ENCODE measurements at places on chromosomes 11 and 22.

GRCh38 chr11:25163421-25163820, 666.6 kb downstream of the LUZP2 start:
- DNase-seq: no peak

GRCh38 chr11:117670924-117671323, 126.1 kb downstream of the DSCAML1 start:
- DNase-seq: no peak

DNA sequence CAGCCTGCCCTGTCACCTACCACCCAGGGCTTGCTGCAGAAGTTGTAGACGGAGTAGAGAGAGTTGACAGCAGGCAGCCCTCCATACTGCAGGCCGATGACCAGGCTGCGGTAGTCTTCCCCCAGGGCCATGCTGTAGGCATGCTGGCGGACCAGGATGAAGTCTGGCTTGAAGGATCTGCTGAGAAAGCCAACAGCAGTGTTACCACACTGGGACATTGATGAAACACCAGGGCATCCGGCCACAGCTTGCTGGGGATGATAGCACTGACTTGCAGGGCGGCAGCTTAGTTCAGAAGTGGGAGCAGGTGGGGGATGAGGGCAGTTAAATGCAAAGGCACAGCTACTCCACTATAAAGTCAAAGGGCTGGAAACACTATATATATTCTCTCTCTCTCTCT, 67.4 kb downstream of the TIMP3 start:
- DNase-seq: no peak

DNA sequence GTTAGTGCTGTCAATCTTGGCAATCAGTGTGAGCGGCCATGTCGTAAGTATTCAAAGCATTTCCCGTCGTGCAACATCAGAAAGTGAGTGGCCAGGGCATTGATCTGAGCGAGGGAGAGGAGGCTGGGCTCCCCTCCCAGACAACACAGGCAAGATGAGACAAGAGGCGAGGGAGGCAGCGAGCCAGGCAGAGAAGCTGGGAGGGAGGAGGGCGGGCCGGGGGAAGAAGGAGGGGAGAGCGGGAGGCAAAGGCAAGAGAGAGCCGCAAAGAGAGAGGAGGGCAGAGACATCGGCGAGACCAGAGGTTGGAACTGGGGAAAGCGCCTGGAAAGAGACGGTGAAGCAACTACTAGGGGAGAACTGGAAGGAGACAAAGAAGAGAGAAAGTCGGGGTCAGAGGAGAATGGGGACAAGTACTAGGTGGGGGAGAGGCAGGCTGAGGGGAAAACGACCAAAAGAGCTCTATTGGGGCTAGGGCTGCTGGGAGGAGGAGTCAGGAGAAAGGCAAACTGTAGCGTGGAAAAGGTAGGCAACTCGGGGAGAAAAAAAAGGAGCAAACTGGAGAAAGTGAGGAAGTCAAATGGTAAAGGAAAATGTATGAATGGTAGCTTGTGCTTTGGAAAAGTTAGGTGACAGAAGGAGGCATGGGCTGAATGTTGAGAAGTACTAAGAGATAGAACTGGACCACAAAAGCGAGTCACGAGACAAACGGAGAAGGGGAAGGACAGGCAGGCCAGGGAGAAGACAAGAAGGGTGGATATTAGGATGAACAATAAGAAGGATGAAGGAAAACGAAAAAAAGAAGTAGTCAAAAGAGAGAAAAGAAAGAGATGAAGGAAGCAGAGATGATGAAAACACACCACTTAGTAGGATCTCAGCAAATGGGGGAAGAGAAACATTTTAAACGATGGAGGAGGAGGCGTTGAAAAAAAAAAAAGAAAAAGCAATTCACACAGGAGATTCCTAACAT, 130.5 kb upstream of the C11orf58 start:
- no peak for DNase-seq

GRCh38 chr22:45452565-45453379, 39.3 kb downstream of the RIBC2 start:
- DNase-seq: no peak

DNA sequence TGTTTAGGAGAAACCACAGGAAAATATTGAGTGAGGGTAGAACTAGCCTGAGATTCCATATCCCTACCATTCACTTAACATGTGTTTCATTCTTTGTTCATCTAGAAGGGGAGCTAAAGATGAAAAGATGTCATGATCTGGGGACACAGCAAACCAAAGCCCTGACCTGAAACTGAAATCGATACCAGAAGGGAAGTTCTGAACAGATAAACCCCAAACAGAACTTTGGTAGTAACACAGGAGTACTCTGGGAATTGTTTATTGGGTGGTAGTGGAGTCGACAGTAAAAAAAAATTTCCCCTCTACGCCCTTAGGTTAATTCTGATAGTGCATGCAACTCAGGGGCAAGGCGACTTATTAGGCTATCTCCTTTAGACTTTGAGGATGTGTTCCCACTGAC, 27.2 kb downstream of the OR2AT4 start:
- no peak for DNase-seq

- no peak for DNase-seq
Observed at GRCh38 chr22:40199223-40199622, 21.5 kb downstream of the TNRC6B start.

Data from stimulated activated CD4-positive, alpha-beta T cell treated with anti-CD3 and anti-CD28 coated beads, Interleukin-2, amount 100 ng/mL, for 48 hours (primary cell).